ENCODE measurements at places on chromosomes 13 and 19.

GRCh38 chr19:41932720-41933332 lies 4.6 kb upstream of the ERFL start:
- DNase-seq, result no peak

DNA sequence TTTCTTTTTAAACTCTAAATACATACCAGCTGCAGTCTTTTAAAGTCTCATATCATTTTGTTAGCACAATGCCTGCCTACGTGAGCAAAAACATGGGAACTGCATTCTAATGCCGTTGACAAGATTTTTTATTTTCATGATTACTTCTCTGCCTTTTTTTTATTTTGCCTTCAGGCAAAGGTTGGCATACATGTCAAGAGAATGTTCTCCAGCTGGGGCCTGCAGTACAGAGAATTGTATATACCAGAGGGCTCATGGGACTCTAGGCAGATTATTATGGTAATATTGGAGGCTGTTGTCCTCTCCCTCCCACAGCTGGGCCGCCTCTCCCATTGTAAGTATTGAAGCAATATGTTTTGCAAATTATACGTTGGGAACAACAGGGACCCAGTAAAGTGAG lies 53.9 kb upstream of the OBI1 start:
- DNase-seq, result no peak

GRCh38 chr13:104014803-104015645 lies 948.8 kb upstream of the SLC10A2 start:
- no peak for DNase-seq

GRCh38 chr13:113781571-113781970 lies 22.5 kb downstream of the TMEM255B start:
- no peak for DNase-seq

All from natural killer cell (primary cell).